T-helper 9 cell (primary cell): ENCODE measurements at places on chromosomes 16 and 17.

DNA sequence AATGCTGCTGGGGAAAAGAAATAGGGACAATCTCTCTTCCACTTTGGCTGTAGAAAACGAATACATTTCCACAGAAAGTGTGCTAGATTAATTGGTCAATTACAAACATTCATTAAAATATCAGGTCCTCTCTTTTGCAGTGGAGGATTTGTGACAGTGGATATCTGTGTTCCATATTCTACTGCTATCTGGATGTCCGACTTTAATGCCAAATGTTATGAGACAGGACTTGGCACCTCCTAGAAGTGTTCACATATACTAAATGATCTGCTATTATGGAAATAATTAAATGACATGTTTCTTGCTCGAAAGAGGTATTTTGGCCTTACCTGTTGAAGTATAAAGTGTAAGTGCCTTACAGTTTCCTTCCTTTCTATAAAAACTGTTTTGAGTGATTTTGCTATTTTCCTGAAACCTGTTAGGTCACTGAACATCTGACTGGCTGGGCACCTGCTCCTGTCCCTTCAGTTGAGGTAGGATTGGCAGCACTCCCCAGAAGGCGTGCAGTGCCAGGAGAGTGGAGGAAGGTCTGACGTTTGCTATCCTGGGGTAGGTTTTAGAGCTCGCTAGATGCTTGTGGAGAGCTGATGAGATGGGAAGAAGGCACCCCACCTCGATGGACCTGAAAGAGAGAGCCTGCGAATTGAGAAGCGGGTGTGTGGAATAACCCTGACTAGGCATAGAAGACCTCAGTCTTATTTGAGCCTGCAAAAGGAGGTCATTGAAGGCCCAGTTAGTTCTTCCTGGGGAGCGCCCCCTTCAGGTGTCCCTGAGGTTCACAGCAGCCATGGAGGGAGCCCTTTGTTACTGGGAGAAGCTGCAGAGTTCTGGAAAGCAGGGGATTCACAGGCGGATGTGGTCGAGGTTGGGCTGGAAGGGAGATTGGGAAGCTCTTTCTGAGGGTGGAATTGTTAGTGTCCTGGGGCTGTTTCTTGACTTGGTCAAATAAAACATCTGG, 159.4 kb upstream of the ZNF267 start:
- DNase-seq, result no peak

DNA sequence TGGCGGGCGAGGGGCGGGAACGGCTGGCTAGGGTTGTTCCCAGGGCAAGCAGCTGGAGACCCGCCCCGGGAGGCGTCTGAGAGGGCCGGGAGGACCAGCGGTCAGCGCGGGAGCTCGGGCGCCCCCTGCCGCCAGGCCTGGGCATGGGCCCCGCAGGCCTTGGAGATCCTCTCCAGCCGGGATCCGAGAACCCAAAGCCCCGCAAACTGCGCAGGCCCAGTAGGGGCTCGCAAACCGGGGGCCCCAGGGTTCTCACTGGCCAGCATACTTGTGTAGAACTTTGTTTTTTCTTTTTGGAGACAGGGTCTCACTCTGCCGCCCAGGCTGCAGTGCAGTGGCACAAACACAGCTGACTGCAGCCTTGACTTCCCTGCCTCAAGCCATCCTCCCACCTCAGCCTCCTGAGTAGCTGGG, 20.8 kb upstream of the ZNF423 start:
- no peak for DNase-seq

- DNase-seq, result no peak
Observed at GRCh38 chr16:74487634-74488495, 66.6 kb upstream of the CLEC18B start.

DNA sequence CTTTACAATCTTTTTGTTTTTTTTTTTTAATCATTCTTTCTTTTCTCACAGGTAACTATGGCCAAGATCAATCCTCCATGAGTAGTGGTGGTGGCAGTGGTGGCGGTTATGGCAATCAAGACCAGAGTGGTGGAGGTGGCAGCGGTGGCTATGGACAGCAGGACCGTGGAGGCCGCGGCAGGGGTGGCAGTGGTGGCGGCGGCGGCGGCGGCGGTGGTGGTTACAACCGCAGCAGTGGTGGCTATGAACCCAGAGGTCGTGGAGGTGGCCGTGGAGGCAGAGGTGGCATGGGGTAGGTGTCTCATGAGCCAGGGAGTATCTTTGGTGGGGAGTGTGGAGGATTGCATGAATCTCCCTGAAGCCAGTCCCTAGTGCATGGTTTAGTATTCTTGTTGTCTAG, 4.9 kb downstream of the FUS start:
- no peak for DNase-seq

DNA sequence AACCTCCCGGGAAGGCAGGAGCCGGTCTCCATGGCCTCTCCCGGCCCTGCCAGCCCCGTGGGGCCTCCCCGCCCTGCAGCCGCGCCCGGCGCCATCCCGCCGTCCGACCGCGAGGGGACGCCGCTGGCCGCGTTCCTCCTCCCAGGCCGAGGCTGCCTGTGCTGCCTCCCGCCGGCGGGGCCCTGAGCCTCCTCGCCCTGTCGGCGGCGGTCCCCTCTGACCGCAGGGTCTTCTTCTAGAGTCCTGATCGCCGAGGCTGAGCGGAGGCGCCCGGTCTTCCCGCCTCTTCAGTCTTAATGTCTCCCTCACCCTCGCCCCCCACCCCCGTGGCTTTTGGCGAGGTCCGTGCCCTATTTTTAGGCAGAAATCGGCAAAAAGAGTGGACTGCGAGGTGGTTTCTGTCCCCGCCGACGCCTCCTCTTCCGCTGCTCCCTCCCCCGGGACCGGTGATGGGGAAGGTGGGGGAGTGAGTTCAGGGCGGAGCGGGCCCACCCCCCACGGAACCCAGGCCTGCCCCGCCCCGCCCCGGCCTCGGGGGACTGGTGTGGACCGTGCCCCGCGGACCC, 794 bp upstream of the CPNE7 start:
- DNase-seq, result peak; percentile 39
